ENCODE measurements at places on chromosomes 13 and 19.

DNA sequence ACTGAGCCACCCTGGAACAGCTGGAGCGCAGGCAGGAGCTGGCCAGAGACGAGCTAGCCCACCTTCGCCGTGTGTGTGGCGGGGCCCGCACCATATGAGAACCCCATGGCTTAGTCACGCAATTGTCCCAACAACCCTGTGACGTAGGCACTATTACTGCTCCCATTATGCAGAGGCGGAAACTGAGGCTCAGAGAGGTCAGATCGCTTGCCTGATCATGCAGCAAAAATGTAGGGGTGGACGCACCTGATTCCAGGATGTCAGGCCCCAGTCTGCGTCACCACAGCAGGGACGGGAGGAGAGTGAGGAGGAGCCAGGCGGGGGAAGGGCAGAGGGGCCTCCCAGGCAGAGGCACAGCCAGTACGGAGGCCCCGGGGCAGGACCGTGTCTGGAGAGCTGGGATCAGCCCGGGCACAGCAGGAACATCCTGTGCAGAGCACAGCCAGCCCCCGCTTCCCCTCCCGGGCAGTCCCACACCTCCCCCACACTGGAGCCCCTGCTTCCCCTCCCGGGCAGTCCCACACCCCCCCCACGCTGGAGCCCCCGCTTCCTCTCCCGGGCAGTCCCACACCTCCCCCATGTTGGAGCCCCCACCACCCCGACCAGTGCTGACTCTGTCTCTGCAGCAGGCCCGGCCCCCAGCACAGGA is 16.7 kb downstream of the PIP5K1C start:
- no peak overlapping the region for H3K4me3 ChIP-seq
- H3K27me3 ChIP-seq = no peaks in the 10 kb centered on the region
- no peak for DNase-seq

GRCh38 chr13:20378721-20379120 is 146.6 kb upstream of the GJB6 start:
- H3K36me3 ChIP-seq = no peaks in the 10 kb centered on the region
- no peaks in the 10 kb centered on the region for H3K4me1 ChIP-seq
- no peak overlapping the region for H3K4me3 ChIP-seq
- no peak for DNase-seq

GRCh38 chr19:37309834-37310575 is 60.9 kb upstream of the ZNF527 start:
- no peaks in the 10 kb centered on the region for H3K27me3 ChIP-seq
- H3K4me3 ChIP-seq = no peak overlapping the region
- peaks cover 5% of the 10 kb centered on the region for H3K4me1 ChIP-seq
- H3K36me3 ChIP-seq = no peaks in the 10 kb centered on the region
- H3K27ac ChIP-seq = no peak overlapping the region

- no peak overlapping the region for H3K27ac ChIP-seq
- no peak overlapping the region for H3K4me3 ChIP-seq
- peaks cover 11% of the 10 kb centered on the region for H3K4me1 ChIP-seq
- no peaks in the 10 kb centered on the region for H3K27me3 ChIP-seq
- H3K36me3 ChIP-seq = no peaks in the 10 kb centered on the region
- DNase-seq = no peak
Observed at GRCh38 chr13:110109910-110110309, 197.0 kb downstream of the COL4A1 start.

- DNase-seq = peak; percentile 80
- H3K4me3 ChIP-seq = no peak overlapping the region
- no peaks in the 10 kb centered on the region for H3K36me3 ChIP-seq
- H3K4me1 ChIP-seq = no peaks in the 10 kb centered on the region
Observed at GRCh38 chr19:45972081-45972946, 1.4 kb downstream of the NOVA2 start.

DNA sequence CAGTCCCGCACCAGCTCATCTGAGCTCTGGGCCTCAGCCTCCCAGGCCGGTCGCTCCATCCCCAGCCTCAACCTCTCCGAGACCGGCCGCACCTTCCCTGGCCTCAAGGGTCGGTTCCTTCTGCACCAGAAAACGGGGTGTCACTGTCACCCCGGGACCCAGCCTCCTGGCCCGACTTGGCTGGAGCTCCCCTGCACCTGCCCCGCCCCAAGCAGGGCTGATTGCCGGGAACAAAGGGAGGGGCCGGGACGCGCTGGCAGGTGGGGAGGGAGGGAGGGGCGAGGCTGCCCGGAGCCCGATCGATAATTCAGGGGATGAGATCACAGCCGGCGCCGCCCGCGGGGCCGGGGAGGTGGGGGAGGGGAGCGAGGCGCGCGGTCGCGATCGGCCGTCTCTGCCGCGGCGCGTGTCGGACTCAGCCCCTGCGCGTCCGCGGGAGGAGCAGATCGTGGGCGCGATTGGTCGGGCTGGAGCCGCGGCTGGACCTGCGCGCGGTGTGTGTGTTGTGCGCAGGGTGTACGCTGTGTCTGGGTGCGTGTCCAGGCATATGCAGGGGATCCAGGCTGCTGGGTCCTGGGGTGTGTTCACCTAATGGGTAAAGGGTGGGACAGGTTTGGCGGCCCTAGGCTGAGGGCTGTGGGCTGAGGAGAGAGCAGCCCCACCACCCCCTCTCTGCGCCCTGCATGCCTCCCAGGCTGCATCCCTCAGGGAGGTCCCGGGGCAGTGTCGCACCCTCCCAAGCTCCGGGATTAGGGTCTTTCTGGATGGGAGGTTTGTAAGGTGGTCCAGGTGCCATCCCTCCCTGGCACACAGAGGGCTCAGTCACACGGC is 1.1 kb upstream of the SHC2 start:
- DNase-seq = no peak
- peaks cover 54% of the 10 kb centered on the region for H3K27me3 ChIP-seq
- H3K4me1 ChIP-seq = no peaks in the 10 kb centered on the region
- H3K4me3 ChIP-seq = no peak overlapping the region

DNA sequence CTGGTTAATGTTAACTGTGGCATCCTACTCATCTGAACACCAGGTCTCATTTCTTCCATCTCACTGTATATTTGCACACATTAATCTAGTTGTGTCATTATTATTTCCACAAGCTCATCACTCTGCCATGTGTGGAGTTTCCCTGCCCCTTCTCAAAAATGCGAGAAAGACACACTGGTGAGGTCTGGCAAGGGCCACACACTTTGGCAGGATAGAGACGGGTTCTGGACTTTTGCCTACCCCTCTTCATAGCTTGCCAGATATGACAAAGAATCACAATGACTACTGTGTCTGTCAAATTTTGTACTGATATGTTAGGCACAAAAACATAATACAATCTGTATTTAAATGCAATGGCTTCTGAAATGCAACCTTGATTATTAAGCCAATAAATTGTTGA is 12.9 kb downstream of the GPR12 start:
- H3K4me1 ChIP-seq = no peaks in the 10 kb centered on the region
- H3K27ac ChIP-seq = no peak overlapping the region
- H3K4me3 ChIP-seq = no peak overlapping the region
- H3K27me3 ChIP-seq = no peaks in the 10 kb centered on the region
